Tracheal epithelial cell (primary cell): ENCODE measurements at places on chromosomes 1 and 21. TPM values are rescaled to one million over a fixed set of nuclear protein-coding genes. Genes with fewer than 3 reads are reported as not detected.

The CD164L2 gene
- 1.2 and 4.0 TPM in 2 replicates for total RNA-seq

The FAM177B gene
- 0.21 TPM in 1 of 2 replicates, not detected in the other for total RNA-seq

The SPRR4 gene
- not detected in 2 replicates for total RNA-seq

The OR14K1 gene
- total RNA-seq: not detected in 2 replicates

The LMX1A gene
- total RNA-seq: not detected in 2 replicates

The TNFRSF18 gene
- total RNA-seq: 0.64 and 1.9 TPM in 2 replicates

The AHDC1 gene
- 13.0 and 13.3 TPM in 2 replicates for total RNA-seq

The TAS1R1 gene
- not detected in 2 replicates for total RNA-seq

The CRTC2 gene
- 2.7 and 3.6 TPM in 2 replicates for total RNA-seq

The NMNAT2 gene
- under 0.01 and 0.21 TPM in 2 replicates for total RNA-seq

The ZFP69 gene
- total RNA-seq: 2.4 and 2.6 TPM in 2 replicates

The ALX3 gene
- total RNA-seq: not detected in 2 replicates

The BRINP3 gene
- total RNA-seq: not detected in 2 replicates

The FAM151A gene
- not detected in 2 replicates for total RNA-seq

The LCE1B gene
- total RNA-seq: not detected in 2 replicates

The TMPRSS3 gene
- not detected in 2 replicates for total RNA-seq

The TEKT2 gene
- under 0.01 TPM in 1 of 2 replicates, not detected in the other for total RNA-seq

The PLA2G2F gene
- total RNA-seq: 0.24 TPM in 1 of 2 replicates, not detected in the other

The KIAA1614 gene
- total RNA-seq: 1.9 and 2.9 TPM in 2 replicates

The SPRR1A gene
- not detected in 2 replicates for total RNA-seq

The FDPS gene
- 183 and 331 TPM in 2 replicates for total RNA-seq

The CRNN gene
- 0.72 and 0.85 TPM in 2 replicates for total RNA-seq

The GJB3 gene
- 160 and 174 TPM in 2 replicates for total RNA-seq

The JUN gene
- 56.7 and 205 TPM in 2 replicates for total RNA-seq

The EDARADD gene
- 0.85 and 3.1 TPM in 2 replicates for total RNA-seq
